ENCODE measurements at places on chromosomes 11 and 22.
A peak's percentile ranks its signal among the peaks of the same experiment; 100 is the strongest.

DNA sequence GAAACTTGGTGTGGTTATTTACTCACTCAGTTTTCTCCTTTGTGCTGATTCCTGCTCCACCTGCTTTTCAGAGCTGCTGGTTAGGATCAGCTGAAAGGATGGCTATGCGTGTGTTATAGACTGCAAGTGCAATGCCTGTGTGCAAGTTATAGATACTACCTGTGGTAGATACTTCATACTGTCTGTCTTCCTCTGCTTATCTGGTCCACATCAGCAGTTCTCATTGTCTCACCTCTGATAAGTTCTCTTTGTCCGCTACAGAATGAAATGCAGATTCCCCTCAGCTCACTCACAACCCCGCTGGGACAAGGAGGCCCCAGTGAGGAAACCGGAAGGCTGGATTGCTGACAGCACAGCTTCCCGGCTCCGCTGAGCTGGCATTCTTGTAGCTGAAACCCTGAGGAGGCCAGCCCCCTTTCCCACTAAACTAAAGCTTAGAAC lies 37.5 kb upstream of the LYVE1 start:
- peak; percentile 68 for DNase-seq

DNA sequence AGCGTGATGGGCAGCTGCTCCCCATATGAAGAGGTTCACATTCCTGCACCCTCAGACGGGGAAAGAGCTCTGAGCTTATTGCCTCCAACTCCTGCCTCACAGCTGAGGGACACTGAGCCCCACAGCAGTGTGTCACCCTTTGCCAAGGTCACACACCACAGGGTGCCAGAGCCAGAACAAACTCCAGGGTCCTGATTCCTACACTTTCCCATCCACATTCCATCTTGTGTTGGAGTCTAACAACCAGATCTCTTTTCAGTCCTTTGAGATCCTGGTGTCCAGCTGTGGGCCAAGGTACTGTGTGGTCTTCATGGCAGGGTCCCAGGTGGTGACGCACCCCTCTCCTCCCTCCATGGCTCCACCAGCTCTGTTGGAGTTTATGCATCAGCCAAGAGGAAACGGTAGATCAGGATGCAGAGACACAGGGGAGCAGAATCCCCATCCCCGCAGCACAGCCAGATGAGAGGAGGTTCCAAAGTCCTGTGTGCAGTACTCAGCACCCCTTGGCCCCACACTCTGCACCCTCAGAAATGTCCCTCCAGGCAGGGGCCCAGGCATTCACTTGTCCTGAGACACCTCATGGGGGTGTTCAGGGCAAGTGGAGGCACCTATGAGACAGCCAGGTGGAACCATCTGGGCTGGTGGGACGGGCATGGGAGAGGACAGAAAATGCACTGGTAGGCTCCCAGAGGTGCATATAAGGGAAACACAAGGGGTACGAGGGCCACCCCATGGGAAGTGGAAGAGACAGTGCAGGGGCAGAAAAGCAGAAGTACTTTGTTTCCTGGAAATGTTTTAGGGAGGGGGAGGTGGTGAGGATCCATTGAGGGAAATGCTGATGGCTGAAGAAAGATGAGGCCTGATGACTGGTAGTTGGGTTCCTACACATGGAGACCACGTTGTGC lies 32.6 kb upstream of the GNAZ start:
- DNase-seq, result no peak

DNA sequence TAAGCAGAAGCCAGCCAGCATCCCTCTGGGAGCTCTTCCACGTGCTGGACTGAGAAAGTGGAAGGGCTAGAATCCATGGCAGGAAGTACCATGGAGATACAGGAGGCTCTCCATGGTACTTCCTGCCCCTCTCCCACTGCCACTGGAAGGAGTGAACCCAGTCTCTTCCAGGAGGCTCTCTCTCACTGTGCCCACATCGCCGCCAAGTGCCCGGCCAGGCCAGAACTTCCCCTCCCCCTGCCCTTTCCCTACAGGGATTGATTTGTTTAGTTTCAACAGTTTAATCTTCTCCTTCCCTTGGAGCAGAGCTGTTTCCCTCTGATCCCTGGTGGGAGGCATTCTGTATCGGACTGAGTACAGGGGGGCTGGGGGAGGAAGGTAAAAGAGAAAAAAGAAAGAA lies 133.6 kb downstream of the DSCAML1 start:
- DNase-seq, result no peak

DNA sequence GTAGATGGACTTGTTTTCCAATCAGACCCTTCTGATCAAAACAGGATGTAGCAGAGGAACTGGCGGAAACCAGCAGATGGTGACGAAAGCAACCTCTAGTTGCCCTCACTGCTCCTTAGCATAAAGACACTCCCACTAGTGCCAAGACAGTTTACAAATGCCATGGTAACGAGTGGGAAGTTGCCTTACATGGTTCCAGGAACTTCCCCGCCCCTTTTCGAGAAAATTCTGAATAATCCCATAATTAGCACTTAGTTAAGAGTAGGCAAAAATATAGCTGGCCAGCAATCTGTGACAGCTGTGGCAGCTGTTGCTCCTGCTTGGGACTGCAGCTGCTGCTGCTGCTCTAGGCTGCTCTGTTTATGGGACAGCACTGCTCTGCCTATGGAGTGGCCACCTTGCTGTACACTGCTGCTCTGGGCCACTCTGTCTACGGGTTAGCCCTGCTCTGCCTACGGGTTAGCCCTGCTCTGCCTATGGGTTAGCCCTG lies 33.4 kb upstream of the SORL1 start:
- no peak for DNase-seq

DNA sequence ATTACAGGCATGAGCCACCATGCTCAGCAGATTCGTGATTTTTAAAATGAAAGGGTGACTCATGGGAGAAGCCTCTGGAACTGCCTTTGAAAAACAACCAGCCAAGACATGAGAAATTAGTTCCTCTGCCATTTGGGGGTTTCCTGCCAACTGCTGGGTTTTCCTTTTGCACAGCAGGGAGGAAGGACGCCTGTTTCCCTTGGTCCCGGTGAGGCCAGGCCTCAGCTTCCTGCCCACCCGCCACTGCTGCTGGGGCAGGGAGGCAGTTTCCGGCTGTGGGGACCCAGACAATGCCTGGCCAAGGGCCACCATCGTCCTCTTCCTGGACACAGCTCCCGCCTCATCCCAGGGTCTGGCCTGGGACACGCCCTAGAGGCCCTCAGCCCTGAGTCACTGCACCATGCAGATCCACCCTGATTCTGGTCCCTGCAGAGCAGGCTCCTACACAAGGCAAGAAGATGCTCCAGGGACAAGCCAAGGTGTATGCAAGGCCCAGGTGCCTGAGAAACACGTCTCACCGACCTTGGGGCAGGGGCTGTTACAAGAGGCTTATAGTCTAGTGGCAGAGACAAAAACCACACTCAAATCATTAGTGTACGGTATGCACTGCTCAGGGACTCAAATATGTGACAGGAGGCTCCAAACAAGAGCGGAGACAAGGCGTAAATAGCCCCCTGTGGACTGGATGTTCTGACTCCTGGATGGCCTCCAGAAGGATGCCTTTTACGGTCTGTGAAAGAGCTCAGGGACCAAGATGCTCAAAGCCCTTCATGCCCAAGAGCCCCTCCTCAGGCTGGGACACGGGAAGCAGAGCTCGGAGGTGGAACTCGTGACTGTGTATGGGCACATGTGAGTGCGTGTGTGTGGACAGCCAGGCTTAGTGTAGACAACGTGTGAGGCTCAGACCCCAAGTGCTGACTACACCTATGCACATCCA lies 10.0 kb downstream of the PPM1F start:
- DNase-seq, result peak; percentile 83

- DNase-seq, result peak; percentile 69
Measured at GRCh38 chr22:41561788-41562187, 978 bp downstream of the CSDC2 start.

Data from adrenal gland (tissue), 19 donors.